ENCODE measurements at places on chromosomes 1 and 21.

- no peak for DNase-seq
Measured at GRCh38 chr1:175399795-175400194, 207.2 kb upstream of the KIAA0040 start.

GRCh38 chr1:220123889-220124288 is 30.0 kb downstream of the IARS2 start:
- DNase-seq = no peak

DNA sequence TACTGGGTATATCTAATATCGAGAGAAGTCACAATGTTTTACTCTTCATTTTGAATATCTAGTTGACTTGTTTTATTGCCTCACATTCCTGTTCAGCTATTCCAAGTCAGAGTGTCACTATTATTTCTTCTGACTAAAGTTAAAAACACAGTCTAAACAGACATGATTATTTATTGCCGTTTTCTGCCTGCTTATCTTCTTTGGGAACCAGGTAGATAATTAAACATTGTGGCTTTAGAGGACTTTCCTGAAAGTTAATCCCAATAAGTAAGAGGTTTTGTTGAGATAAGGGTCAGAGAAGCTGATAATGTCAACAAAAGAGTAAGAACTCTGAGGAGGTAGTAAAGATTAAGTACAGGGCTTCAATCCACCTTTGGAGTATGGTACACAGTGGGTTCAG is 53.8 kb downstream of the PCNX2 start:
- DNase-seq = no peak

- no peak for DNase-seq
Measured at GRCh38 chr21:46096596-46097335, 1.1 kb upstream of the COL6A2 start.

DNA sequence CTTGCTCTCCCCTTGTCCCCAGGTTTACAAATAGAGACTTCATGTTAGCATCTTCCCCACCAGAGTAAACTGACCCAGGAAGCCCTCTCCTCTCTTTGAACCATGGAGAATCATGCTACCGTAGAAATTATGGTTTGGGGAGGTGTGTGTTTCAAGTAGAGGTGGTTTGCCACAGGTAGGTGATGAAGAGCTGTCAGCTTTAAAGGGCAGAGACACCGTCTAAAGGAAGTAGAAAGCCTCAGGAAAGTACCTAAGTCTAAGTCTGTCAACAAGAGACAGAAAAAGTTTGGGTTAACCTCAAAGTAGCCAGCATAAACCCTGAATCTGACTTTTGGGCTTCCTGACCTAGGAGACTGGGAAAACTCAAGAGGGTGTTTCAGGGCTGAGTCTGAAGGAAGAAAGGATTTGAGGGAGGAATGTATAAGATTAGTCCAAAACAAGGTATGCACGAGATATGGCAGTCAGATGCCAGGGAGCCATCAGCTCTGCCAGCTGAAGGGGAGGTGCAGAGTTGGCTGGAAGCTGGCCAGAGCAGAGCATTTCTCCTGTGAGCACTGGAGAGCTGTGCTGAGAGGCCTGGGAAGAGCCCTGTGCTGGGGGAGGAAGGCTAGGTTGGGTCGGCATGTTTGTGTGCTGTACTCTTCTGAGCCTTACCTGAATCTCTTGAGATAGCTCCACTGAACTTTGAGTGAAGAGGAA is 14.3 kb downstream of the ADAMTSL4 start:
- DNase-seq = peak; percentile 73

DNA sequence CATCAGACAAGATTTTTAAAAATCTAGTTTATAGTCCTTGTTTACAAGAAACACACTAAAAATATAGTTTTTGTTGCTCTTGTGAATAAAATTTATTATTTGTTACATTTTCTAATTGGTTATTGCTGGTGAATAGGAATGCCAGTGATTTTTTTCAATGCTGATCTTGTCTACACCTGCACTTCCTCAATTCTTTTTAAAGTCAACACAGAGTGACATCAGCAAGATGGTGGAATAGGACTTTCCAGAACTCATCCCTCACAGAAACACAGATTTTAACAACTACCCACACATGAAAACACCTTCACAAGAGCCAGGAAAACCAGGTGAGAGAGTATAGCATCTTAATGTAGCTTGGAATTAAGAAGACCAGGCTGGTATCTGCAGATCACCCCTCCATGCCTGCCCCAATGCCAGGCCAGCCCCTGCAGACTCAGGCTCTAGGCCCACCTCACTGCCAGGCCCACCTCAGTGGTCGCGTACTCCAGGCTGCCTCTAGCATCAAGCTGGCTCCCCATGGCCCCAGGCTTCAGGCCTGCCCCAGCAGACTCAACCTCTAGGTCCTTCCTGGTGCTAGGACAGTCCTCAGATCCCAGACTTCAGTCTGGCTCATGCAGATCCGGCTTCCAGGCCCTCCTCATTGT is 117.6 kb downstream of the WDR3 start:
- no peak for DNase-seq

DNA sequence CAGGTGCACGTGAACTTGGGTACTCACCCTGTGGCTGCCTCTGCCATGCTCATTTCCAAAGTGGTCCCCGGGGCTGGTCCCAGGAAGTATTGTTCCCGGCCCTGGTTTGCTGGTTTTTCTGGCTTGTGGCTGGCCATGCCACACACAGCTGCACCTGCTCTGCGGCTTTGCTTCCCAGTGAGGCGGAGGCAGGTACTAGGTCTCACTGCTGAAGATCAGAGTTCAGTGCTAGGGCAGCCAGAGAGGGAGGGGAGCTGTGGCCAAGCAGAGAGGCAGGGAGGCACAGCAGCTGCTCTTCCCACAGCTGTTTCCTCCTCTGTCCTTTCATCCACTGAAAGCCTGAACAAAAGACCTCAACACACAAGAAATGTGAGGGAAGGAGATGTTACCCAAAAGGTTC is 30.5 kb downstream of the ENO1 start:
- no peak for DNase-seq

GRCh38 chr1:151196292-151196800 is 2.0 kb upstream of the PIP5K1A start:
- peak; percentile 70 for DNase-seq

DNA sequence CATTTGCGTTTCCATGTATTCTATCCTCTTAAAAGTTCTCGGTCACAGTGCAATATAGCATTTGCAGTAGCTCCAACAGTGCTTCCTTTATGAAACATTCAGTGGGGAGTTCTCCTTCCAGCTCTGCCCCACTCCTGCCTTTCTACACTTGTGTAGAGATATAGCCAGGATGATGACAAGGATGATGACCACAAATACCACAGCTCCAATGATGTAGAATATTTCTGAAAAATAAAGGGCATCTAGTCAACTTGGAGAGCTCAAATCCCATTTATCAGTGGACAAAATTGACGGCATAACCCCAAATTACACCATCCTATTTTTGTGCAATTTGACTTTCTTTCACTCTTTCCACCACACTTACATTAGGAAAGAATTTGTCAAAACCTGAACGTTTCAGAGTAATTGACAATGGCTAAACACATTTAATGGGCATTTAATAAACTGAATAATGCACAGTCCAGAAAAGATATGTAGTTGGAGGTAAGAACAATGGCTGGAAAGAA is 11.1 kb downstream of the F3 start:
- DNase-seq = no peak

DNA sequence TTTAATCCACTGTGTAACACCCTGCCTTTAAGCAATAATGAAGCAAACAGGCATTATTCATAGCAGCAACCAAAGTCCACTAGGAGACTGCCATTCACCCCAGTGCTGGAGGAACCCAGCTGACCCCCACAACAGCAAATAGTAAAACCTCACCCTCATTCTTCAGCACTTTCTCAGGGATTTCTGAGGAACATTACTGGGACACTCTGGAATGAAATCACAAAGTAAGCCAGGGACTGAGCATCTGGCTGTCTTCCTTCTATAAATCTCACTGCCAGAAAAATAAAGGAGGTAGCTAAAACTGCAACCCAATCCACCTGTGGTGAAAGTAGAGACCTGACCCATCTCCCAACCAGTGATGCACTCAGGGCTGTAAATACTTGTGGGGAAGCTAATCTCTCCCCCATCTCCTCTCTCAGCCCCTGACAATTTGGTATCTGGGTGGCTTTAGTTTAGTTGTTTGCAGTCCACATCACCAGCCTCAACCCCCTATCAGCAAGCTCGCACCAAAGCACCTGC is 47.1 kb downstream of the COL6A1 start:
- DNase-seq = no peak

DNA sequence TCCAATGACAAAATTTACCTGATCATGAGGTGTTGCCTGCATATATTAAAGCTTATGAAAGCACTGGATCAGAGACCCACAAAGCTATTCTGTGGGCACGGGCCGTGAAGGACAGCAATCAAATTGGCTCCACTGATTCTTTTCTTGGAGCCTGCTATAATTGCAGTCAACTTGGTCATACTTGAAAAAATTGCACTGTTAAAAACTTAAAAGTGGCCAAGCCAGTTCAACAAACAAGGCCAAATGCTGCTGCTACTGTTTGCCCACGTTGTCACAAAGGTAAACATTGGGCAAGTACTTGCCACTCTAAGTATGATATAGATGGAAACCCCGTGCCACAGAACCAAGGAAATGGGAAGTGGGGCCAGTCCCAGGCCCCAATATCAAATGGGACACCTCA is 37.8 kb downstream of the CYP4A11 start:
- no peak for DNase-seq

- DNase-seq = no peak
Measured at GRCh38 chr1:23651069-23651808, 40.4 kb upstream of the RPL11 start.

All from activated CD4-positive, alpha-beta T cell treated with anti-CD3 and anti-CD28 coated beads, Interleukin-2, Interleukin-4, amounts not matched to agents 100 ng/mL and 50 ng/mL, durations not matched to agents 16 hours and 8 hours (primary cell).